Stimulated activated CD4-positive, alpha-beta T cell treated with anti-CD3 and anti-CD28 coated beads, Interleukin-1b, Interleukin-23, amount 100 ng/mL, for 1 hour (primary cell): ENCODE measurements at places on chromosomes 3 and 15.

DNA sequence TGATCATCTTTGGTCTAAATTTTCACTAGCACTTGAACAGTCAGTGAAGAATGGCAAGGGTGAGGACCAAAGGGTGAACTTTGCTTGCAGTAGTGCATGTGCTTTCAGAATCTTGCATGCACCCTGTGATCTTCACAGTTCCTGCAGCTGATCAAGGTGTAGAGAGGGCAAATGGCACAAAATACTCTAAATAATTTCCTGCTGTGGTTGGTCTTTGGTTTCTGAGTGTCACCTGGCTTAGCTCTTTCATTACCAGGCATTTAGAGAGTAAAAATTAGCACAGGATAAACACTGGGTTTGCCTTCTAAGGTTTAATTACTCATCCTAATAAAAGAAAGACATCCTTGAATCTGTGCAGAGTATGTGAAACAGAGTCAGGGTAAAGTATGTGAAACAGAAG, 11.4 kb downstream of the TIPARP start:
- no peak for DNase-seq

DNA sequence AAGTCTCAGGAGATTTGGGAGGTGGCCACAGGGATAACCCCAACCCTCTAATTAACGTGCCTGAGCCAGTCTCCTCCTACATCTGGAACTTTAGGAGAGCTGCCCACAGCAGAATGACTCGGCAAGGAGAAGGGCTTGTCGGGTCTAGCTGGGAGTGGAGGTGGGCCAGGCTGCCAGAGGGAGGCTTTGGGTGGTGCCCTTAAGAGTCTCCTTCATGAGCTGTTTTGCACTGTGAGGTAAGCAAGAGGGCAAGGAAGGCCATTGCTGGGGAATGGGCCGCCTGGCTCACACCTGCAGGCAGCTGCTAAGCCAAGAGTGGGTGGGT, 3.6 kb upstream of the TNK2 start:
- no peak for DNase-seq

DNA sequence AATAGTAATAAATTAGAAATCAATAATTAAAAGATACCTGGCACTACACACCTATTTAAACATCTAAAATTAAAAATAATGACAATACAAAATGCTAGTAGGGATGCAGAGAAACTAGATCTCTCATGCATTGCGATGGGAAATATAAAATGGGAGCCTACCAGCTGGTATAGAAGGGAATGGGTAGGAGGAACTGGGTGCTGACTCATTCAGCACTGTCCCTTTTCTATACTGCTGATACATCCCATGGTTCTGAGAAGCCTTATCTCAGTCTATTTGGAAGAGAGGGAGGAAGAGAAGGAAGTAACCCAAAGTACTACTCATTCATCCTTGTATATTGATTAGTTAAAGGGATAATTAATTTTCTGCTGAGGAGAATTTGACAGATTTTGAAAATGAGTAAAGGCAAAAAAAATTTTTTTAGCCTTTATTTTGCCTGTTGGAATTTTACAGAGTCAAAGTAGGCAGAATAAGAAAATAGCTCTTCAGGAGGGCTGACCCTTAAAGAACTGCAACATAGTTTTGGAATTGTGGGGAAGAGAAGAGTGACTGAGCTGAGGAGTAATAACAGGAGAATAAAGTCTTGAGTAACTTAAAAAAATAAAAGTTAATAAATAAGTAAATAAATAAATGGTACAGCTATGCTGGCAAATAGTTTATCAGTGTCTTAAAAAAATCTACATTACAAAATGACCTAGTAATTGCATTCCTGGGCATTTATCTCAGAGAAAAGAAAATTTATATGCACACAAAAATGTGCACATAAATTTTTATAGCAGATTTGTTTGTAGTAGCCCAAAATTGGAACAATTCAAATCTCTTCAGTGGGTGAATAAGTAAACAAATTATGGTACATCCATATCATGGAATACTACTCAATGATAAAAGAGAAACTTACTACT, 15.3 kb upstream of the BHLHE40 start:
- no peak for DNase-seq

GRCh38 chr3:143307613-143308183, 188.1 kb downstream of the CHST2 start:
- DNase-seq, result no peak
